Activated CD8-positive, alpha-beta T cell treated with anti-CD3 and anti-CD28 coated beads, Interleukin-2, amount 10 ng/mL, durations not matched to agents 7 days and 5 days (primary cell): ENCODE measurements at places on chromosomes 4 and X.

GRCh38 chrX:133249266-133250058, 31.3 kb upstream of the TFDP3 start:
- DNase-seq, result no peak

DNA sequence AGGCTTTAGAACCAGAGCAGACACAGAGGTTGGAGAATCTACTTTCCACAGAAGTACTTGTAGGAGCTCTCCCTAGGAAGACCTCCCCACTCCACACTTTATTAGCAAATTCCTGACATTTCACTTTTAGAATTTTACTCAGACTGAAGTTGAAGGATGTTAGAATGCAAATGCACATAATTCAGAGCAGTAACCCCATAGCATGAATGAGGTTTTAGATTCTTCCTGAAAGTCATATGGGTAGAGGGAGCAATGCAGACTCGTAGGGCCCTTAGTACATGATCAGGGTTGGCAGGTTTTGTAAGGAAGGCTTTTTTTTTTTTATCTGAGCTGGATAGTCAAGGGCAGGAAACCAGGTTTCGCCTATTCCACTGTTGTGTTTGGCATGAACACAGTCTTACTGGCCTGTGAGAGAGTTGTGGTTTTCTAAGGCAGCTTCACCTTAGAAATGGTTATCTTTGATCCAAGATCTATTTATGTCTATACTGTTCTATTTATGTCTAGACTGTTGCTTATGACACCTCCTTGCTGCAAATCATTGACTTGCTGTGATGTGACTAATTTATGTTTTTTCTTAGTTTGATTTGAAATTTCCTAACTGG, 48.9 kb downstream of the SPATA18 start:
- DNase-seq, result no peak

DNA sequence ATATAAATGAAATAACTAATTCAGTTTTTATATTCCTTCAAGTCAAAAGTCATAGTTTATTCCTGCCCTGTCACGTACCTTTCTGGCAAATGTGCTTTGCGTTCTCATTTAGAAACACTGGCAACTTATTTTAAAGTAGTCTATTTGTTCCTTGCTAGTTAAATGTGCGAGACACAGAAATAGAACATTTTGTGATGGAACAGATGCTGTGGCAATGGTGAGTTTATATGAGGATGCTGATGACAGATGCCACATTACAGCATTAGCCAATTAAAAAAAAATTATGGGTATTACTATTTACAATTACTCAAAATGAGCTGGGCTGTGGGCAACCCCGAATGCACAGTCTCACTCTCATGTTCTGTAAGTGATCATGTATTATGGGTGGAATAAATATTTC, 26.1 kb upstream of the EPHA5 start:
- DNase-seq, result no peak

DNA sequence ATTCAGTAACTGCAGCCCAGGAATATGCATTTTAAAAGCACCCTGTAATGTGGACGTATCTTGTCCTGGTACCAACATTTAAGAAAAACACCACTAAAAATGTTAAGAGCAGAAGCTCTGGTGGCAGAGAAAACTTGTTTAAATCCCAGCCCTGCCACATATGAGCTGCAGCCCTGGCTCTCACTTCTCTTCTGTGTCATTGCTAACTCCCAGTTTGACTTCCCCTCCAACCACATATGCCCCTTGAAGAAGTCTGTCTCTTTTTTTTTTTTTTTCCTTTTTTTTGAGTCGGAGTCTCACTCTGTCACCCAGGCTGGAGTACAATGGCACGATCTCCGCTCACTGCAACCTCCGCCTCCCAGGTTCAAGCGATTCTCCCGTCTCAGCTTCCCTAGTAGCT, 14.8 kb downstream of the LHFPL1 start:
- DNase-seq, result no peak

- DNase-seq, result no peak
These were observed 42.0 kb downstream of the SGMS2 start for GRCh38 chr4:107866726-107867125.

- DNase-seq, result peak; percentile 21
These were observed 511 bp downstream of the GABRB1 start for GRCh38 chr4:47031751-47032404.
